ENCODE measurements at places on chromosomes 6 and 20.
A peak's percentile ranks its signal among the peaks of the same experiment; 100 is the strongest.

GRCh38 chr6:152952045-152952444, 30.8 kb downstream of the FBXO5 start:
- DNase-seq, result no peak

DNA sequence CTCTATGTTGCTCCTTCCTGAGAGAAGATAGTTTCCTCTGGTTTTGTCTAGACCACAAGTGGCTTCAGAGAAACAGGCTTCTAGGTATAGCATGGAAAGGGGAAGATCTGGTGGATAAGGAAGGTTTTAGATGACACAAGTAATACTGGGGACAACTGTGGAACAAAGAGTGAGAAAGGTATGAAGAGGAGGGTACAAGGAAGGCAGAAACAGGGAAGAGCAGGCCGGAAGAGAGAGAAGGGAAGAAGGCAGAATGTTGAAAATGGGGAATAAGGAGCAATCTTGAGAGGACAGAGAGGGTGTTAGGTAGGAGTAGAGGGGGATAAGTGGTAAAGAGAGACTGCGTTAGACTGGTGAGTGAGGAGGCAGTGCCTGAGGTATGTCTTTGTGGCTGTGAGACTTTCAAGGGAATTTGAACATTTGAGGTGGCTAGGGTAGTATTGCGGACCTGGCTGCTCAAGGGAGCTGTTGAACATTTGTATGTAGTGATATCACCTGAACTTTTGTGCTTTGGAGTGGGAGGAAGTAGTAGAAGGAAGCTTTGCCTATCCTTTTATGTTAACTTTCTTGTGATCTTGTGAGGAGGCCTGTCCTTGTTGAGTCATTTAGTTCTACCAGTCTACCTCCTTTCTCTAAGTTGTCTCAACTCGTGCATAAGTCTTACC, 69.5 kb downstream of the FOXO3 start:
- DNase-seq, result no peak

GRCh38 chr6:7390226-7390878, 744 bp downstream of the RIOK1 start:
- peak; percentile 19 for DNase-seq

- DNase-seq, result no peak
These were observed 5.9 kb downstream of the C6orf58 start for GRCh38 chr6:127582777-127583462.

GRCh38 chr6:52539607-52540006, 37.3 kb downstream of the TRAM2 start:
- DNase-seq, result no peak

- no peak for DNase-seq
These were observed 43.2 kb upstream of the GABRR1 start for GRCh38 chr6:89260310-89260709.

DNA sequence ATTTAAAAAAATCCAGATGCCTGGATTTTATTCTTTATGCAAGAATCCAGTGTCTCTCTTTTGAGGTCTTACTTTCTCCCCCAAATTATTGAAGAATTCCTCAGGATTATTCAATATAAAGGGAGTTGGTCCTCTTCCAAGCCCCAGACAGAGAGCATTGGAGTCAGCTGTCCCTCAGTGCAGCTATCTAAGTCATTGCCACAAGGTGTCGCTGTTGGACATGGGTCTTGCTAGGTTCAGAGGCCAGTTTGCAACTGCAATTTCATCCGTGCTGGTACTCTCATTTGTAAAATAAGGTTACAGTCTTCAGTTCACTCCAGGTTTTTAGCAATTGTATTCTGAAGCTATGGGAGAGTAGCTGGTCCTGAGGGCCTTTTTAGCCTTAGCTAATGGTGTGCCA, 27.8 kb downstream of the CCN2 start:
- peak; percentile 36 for DNase-seq

- DNase-seq, result no peak
These were observed 78.3 kb upstream of the SRSF6 start for GRCh38 chr20:43379239-43379917.

DNA sequence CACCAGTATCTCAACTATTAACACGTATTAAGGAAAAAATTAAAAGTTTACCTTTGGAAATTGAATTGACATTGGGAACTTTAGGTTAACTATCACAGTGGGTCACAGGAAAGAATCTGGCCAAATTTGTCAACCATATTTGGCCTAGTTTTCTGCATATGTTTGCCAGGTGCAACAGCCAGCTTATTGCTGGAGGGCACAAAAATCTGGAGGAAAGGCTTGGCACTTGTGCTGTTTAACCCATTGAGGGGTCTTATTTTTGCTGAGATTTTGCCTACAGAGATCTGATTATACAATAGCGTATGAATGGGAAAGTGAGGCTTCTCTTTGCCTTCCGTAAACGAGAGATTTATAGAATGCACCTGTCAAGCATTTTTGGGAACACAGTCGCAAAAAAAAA, 190.4 kb downstream of the PRL start:
- no peak for DNase-seq

DNA sequence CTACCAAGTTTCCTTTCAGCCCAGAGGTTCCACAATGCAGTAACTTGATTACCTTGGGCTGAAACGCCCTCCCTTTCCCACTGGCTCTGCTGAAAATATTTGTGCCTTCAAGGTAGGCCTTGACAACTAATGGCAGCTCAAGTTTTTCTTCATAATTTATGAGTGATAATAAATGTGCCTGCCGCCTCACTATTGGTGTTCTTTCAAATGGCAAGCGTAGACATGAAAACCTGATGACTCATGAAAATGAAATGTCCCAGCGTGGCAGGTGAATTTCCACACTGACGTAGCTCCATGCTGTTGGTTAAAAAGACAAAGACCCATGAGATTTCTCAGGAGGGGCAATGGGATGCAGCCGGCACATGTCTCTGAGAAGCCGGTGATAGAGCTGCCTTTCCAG, 107.2 kb upstream of the GGTLC1 start:
- DNase-seq, result no peak

- no peak for DNase-seq
These were observed 30.2 kb downstream of the FAM229B start for GRCh38 chr6:112117554-112117953.

GRCh38 chr20:21704408-21705385, 767 bp upstream of the PAX1 start:
- DNase-seq, result no peak

DNA sequence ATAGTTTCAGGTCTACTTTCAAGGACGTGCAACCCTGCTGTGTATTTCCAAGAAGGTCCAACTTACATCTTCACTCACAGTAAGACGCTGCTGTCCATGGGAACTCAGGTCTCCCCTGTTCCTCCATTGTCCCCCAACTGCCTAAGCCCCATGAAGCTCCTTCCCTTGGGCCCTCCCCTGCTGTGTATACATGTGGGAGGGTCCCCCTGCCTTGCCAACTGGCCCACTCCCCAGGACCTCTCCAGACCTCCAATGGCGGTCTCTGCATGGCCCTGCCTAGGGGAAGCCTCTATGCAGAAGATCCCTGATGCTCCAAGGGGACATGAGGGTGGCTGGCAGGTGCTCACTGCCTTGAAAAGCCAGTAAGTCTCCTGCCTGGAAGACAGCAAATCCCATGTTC, 186.7 kb upstream of the CST7 start:
- DNase-seq, result no peak

- DNase-seq, result no peak
These were observed 72.4 kb downstream of the SHLD1 start for GRCh38 chr20:5822569-5822968.

DNA sequence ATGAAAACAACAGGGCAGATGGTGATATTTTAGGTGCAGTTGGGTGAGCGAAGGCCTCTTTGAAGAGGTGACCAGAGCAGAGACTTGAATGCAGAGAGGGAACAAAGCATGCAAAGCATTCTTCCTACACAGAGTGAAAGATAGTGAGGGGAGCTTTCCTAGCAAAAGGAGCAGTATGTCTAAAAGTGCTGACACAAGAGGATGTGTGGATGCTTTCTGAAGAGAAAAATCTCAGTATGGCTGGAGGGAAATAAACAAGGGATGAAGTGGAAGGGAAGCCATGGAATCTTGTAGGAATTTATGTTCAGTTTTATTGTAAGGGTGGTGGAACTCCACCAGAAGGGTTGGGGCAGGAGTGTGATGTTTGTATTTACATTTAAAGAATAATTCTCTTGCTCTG, 128.6 kb downstream of the F13A1 start:
- no peak for DNase-seq

DNA sequence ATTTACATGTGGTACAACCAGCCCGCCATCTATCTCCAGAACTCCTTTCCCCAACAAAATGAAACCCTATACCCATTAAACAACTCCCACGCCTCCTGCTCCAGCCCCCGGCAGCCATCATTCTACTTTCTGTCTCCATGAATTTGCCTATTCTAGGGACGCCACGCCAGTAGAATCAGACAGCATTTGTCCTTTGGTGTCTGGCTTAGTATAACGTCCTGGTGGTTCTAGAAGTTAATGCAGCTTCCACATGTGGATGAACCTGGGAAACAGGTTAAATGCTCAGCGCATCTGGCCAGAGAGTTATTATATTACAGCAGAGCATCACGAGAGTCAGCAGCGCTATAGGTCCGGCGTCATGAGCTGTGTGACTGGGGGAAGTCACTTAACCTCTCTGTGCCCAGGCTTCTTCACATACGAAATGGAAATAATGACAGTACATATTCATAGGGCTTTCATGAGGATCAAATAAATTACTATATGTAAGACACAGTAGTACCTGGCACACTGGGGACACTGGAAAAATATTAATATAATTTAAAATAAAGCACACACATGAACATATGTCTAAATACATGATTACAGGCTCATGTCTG, 178.7 kb upstream of the TAB2 start:
- no peak for DNase-seq

DNA sequence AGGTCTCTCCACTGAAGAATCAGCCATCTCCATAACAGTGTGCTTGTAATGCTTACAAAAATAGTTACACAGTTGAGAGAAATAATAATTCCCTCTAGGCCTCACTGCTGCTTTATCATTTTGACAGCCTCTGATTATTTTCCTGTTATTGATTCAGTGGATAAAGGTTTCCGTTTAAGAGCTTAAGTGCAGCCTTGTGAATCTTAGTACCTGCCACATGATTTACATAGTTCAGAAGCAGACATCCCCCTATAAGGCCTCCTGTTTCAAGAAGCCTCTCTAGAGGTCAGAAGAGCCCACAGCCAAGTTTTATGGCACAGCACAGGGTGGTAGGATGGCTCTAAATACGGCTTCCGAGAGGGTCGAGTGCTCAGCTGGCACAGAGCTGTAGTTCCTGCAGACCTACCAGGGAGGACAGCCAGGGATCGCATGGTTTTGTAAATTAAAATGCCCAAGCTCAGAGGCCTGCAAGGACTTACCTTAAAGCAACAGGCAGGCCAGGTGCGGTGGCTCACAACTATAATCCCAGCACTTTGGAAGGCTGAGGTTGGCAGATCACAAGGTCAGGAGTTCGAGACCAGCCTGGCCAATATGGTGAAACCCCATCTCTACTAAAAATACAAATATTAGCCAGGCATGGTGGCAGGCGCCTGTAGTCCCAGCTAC, 17.6 kb upstream of the PYGB start:
- DNase-seq, result no peak

GRCh38 chr6:167974640-167975344, 22.7 kb upstream of the KIF25 start:
- no peak for DNase-seq

- DNase-seq, result no peak
These were observed 26.0 kb downstream of the FAM229B start for GRCh38 chr6:112113431-112113830.

GRCh38 chr6:7131390-7131789, 23.6 kb downstream of the RREB1 start:
- no peak for DNase-seq

DNA sequence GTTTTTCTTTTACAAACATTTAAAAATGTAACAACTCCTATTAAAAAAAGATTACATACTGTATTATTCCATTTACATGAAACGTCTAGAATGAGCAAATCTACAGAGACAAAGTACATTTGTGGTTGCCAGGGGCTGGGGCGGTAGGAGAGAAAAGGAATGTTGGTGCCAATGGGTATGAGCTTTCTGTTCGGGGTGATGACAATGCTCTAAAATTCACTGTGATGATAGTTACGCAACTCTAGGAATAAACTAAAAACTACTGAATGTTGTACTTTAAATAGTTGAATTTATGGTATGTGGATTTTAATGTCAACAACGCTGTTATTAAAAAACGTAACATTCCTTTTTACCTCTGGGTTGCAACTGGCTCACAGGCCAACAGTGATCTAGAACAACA, 211.1 kb downstream of the GMDS start:
- no peak for DNase-seq

- DNase-seq, result no peak
These were observed 296.3 kb downstream of the PREX1 start for GRCh38 chr20:48531505-48531904.

- DNase-seq, result no peak
These were observed 36.7 kb downstream of the POU3F2 start for GRCh38 chr6:98871057-98871456.

GRCh38 chr20:20051767-20052073, 546 bp downstream of the CRNKL1 start:
- DNase-seq, result no peak

DNA sequence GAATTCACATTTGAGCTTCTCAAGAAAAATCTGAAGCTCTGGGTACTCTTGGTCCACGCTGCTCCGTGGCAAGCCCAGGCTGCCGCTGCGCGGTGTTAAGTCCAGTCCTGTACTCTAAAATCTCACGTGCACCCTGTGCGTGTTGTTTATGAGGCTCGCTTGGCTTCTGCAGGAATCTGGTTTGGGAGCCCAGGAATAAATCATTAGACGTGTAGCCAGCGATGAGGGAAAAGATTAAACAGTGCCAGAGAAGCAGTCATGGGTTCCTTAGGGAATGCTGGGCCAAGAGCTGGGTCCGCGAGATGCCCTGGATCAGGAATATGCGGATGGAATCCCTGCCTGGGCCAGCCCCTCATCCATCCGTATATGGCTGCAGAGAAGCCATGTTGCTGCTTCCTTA, 87.3 kb downstream of the KCNB1 start:
- DNase-seq, result no peak

- DNase-seq, result no peak
These were observed 219.1 kb upstream of the STXBP5 start for GRCh38 chr6:146985111-146985510.

DNA sequence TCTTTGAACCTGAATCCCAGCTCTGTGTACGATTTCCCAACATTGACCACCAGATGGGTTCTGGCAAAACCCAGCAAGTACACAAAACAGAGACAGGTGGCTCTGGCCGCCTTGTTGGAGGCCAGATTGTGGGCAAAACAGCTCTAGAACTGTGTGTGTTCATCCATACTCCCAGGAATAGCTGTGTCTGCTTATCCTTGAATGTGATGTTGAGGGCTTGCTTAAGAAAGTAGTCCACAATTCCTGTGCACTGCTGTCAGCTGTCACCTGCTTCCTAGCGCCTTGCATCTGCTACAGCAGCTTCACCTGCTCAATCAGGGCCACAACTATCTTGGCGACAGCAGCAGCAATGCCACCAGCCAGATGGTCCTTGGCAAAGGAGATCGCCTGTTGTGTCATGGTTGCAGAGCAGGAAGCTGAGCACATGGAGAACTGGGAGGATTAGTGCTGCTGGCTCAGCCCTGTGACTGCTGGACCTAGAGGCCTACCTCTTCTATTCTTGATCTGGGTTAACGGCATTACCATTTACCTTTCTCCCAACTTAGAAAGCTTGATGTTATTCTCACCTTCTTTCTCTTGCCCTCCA, 3.7 kb upstream of the SMAP1 start:
- DNase-seq, result no peak

- no peak for DNase-seq
These were observed 47.6 kb upstream of the FUCA2 start for GRCh38 chr6:143559051-143559660.
